ENCODE measurements at places on chromosomes 3 and 15.

DNA sequence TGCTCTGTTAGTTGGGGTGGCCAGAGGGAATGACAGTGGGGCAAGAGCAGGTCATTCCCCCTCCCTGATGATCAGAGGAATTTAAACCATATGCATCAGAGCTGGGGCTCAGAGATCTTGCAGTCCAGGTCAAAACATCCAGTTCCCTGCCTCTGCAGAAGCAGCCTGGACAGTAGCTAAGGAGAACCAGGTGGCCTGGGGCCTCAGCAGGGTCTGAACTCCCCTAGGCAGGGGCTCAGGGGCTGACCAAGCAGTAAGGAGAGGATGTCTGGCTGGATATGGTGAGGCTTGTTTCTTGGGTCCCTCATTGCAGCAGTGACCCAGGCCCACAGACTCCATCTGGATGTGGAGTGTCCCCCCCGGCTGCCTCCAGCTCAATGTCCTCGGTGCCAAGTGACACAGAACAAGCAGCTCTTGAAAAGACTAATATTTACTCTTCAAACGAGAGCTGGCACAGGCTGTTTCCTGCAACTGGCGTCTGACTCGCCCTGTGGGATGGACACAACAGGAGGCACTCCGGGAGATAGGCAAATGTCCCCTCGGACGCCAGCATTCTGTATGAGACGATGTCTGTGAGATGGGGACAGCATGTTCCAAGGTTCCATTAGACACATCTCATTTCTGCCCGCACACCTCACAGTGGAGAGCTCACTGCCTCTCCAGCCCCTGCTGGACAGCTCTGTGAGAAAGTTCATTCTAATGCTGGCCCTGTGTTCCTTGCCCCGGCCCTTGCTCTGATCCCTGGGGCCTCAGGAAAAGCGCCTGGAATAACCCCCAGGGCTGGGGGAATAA lies 37.1 kb downstream of the SEC22C start:
- DNase-seq = peak; percentile 38

DNA sequence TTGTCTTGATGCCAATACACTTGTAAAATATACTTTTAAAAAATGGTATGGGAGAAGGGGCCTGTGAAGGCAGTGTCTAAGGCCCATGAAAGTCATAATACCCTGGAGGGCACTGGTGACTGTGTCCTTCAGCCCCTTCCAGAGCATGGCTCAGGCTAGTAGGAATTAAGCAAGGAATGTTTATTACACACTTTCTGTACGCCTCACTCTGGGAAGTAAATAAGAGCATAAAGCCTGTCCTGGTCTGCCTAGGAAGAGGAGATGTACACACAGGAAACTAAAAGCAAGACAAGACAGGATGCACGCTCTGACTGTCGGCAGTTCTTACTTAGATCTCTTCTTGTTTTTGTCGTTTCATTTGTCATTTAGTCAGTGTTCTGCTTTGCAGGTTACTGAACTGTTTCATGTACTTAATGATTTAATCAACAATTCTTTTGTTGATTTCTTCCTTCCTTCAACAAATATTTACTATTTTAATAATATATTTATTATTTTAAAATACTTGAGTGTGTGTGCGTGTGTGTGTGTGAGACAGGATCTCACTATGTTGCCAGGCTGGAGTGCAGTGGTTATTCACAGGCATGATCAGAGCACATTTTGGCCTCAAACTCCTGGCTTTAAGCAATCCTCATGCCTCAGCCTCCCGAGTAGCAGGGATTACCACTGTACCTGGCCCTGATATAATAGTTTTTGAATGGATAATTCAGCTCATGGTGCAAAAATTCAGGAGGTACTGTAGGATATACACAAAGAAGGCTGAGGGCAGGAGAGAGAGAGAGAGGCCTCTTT lies 9.0 kb upstream of the SMAD6 start:
- no peak for DNase-seq

- DNase-seq = no peak
Observed at GRCh38 chr15:80549191-80549590, 145.0 kb downstream of the ARNT2 start.

- no peak for DNase-seq
Observed at GRCh38 chr3:5126586-5126985, 4.5 kb downstream of the ARL8B start.

- DNase-seq = no peak
Observed at GRCh38 chr15:98727115-98728040, 79.0 kb downstream of the IGF1R start.

DNA sequence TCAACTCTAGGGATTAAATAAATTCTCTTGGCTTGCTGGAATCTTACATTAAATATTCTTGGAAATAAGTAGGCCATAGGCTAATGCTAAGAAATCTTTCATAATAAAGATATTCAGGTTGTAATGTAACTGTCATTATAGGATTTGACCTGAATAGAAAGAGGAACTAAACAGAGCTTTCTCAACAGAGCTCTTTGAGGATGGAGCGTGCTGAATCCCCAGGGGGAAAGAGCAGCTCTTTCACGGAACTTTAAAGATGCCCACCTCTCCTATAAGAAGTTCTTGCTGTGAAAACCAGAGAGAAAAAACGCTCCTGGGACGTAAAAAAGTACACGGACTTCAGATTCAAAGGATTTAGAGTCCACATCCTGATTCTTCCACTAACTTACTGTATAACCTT lies 77.9 kb downstream of the NTRK3 start:
- DNase-seq = no peak

- no peak for DNase-seq
Observed at GRCh38 chr3:78003090-78003489, 963.2 kb downstream of the ROBO2 start.

DNA sequence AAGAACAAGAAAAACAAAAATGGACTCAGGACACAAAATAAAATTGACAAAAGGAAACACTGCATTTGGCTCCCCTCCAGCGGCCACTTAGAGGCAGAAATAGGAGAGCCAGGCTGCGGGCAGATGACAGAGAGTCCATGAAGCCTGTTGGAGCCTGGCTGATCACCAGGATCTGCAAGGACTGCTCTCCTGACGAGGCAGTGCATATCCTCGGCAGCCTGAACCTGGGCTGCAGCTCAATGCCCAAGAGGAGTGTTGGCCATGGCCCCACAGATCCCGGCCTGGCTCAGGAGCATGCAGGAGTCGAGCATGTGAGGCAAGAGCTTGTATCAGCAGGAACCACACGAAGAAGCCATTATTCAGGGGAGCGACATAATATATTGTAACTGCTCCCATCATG lies 199.8 kb downstream of the STT3B start:
- DNase-seq = peak; percentile 41

DNA sequence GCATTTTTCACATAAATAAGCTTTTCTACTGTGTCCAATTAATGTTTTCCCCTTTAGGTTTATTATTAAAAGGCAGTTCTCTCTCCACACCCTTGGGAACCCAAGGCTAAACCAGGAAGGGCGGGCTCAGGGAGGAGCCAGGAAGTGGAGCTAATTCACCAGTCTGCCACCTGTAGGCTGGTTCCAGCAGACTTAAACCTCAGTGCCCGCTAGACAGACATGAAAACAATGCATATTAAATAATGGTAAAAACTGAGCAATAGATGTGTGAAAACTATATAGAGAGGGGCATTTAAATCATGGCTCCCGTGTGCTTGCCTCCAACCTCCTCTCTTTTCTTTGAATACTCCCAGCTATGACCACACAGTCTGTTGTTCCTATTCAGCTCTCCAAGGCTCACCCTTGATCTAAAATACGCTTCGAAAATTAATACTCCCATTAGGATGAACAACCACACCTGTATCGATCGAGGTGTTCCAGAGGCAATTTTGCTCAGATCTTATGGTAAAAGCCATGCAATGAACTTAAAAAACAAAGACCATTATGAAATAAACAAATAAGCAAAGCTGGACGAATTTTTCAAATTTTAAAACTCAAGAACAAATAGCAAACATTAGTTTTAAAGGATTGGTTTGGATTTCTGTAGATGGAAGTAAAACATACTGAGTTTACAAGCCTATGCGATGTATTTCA lies 253.3 kb downstream of the TJP1 start:
- DNase-seq = no peak
